Ascending aorta (tissue), 2 donors: ENCODE measurements at places on chromosomes 6 and 20.
A peak's percentile ranks its signal among the peaks of the same experiment; 100 is the strongest.

GRCh38 chr20:888057-888456 is 28.1 kb downstream of the ANGPT4 start:
- H3K27me3 ChIP-seq, result no peaks in the 10 kb centered on the region
- H3K27ac ChIP-seq, result no peak overlapping the region
- H3K4me3 ChIP-seq, result no peak overlapping the region
- H3K36me3 ChIP-seq, result no peaks in the 10 kb centered on the region

GRCh38 chr6:68653074-68653705 is 18.1 kb downstream of the ADGRB3 start:
- H3K4me1 ChIP-seq, result peaks cover 6% of the 10 kb centered on the region
- H3K4me3 ChIP-seq, result no peak overlapping the region
- H3K27me3 ChIP-seq, result no peaks in the 10 kb centered on the region
- no peak overlapping the region for H3K27ac ChIP-seq

DNA sequence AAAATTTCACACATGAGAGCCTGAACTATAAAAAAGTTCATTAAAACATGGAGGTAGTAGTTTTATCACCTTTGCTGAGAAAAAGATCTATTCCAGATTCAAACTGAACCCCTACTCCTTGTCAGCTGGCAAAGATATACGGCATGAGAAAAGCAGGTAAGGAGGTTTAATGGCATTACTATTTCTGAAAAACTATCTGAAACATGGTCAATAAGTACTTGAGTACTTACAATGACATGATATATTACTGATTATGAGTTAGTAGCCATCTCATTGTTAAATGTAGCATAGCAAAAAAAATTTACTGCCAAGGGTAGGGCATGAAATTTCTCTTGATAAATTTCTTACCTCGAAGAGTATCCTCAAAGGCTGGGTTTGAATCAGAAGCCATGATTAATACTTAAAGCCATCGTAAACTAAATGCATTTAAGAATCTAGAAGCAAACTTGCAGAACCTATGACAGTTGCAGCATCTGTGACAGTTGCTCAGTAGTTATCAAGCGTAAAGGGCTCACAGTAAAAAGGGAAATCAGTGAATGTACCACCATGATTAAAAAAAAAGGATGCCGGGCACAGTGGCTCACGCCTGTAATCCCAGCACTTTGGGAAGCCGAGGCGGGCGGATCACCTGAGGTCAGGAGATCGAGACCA is 8.7 kb downstream of the SLC17A5 start:
- H3K36me3 ChIP-seq, result peaks cover 2% of the 10 kb centered on the region
- no peaks in the 10 kb centered on the region for H3K27me3 ChIP-seq
- peak overlapping the region; percentile 28 for H3K4me3 ChIP-seq
- DNase-seq, result no peak

DNA sequence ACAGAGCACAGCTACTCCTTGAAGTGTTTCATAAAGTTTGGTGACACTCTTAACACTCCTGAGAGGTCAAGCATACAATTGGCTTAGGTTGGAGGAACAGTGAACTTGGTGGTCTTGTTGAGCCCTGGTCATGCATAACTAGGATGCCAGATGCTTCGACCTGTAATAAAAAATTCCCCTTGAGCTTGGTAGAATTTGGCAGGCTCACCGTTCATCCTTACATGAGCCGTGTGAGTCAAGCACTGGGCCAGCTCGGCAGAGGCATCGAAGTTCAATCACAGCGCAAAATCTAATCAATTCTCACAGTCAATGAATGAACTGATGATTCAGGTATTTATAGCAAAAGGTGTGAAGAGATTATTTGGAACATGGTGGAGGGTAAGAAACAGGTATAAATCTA is 33.7 kb downstream of the CYP24A1 start:
- no peak for DNase-seq
- no peak overlapping the region for H3K4me3 ChIP-seq
- H3K36me3 ChIP-seq, result no peaks in the 10 kb centered on the region
- H3K27me3 ChIP-seq, result no peaks in the 10 kb centered on the region

GRCh38 chr20:49219924-49220831 is 962 bp downstream of the DDX27 start:
- H3K36me3 ChIP-seq, result peaks cover 38% of the 10 kb centered on the region
- no peak for DNase-seq
- H3K4me1 ChIP-seq, result peaks cover 3% of the 10 kb centered on the region
- peak overlapping the region; percentile 80 for H3K4me3 ChIP-seq
- no peaks in the 10 kb centered on the region for H3K27me3 ChIP-seq

DNA sequence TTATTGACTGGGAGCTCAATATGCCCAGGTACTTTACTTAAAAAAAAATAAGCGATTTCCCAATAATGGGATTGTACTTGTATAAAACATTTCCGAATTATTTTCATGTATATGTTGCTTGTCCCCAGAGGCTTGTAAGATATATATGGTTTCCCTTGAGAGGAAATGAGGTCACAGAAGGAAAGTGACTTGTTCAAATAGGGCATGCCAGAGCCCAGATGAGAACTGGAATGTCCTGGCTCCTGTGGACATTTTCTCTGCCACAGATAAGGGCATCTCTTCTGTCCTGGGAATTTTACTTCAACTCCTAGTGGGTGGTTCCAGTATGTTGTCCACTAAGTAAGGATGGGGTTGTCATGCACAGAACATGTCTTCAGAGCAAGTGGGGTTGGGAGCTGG is 63.0 kb downstream of the LYRM2 start:
- H3K27ac ChIP-seq, result no peak overlapping the region
- H3K27me3 ChIP-seq, result no peaks in the 10 kb centered on the region
- H3K36me3 ChIP-seq, result no peaks in the 10 kb centered on the region
- no peaks in the 10 kb centered on the region for H3K4me1 ChIP-seq
- no peak overlapping the region for H3K4me3 ChIP-seq

- H3K27ac ChIP-seq, result no peak overlapping the region
- H3K4me3 ChIP-seq, result no peak overlapping the region
- no peak for DNase-seq
- H3K27me3 ChIP-seq, result no peaks in the 10 kb centered on the region
- H3K4me1 ChIP-seq, result no peaks in the 10 kb centered on the region
These were observed 212.3 kb downstream of the TAF4 start for GRCh38 chr20:61853073-61854005.

DNA sequence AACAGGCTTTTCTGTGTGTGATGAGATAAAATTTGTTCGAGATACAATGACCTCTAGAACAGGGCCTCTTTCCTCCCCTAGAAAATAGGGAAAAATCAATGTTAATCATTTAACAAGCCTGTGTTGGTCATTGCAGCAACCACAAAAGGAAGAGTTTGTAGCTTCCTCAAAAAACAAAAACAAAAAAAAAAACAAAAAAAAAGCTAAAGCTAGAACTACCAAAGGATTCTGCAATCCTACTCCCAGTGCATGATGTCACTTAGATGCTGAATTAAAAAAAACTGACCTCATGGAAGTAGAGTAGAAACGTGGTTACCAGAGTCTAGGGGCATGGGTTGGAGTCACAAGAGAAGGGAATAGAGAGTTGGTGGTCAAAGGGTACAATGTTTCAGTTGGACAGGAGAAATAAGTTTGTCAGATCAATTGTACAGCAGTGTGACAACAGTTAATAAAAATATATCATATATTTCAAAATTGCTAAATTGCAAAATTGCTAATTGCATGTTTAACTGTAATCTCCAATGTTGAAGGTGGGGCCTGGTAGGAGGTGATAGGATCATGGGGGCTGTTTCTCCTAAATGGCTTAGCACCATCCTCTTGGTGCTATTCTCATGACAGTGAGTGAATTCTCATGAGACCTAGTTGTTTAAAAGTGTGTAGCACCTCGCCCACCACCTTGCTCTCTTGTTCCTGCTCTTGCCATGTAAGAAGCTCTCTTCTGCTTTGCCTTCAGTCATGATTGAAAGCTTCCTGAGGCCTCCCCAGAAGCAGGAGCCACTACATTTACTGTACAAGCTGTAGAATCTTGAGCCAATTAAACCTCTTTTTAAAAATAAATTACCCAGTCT is 163.4 kb upstream of the SIM1 start:
- peaks cover 12% of the 10 kb centered on the region for H3K36me3 ChIP-seq
- H3K27me3 ChIP-seq, result no peaks in the 10 kb centered on the region
- no peak overlapping the region for H3K27ac ChIP-seq
- no peak overlapping the region for H3K4me3 ChIP-seq
- no peak for DNase-seq
- H3K4me1 ChIP-seq, result no peaks in the 10 kb centered on the region
